Cardiac septum (tissue), 1 donor: ENCODE measurements at places on chromosomes 3 and 15. TPM values are rescaled to one million over a fixed set of nuclear protein-coding genes. Genes with fewer than 3 reads are reported as not detected.

DNA sequence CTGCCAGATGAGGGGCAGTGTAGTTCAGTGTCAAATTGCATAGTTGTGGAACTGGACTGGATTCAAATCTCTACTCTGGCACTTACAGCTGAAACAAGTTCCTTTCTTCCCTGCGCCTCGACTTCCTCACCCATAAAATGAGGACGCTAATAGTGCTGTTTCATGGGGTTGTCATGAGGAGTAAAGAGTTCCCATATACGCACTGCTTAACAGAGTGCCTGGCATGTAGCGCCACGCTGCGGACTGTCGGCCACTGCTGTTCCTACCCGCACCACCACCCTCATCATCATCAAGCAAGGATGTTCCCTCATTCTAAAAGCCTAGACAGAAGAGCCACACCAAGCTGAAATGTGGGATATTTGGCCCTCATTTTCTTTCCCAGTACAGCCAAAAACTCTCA, 91.9 kb downstream of the CHDH start:
- no peak for DNase-seq

AADACL2 gene
- total RNA-seq: not detected

DNA sequence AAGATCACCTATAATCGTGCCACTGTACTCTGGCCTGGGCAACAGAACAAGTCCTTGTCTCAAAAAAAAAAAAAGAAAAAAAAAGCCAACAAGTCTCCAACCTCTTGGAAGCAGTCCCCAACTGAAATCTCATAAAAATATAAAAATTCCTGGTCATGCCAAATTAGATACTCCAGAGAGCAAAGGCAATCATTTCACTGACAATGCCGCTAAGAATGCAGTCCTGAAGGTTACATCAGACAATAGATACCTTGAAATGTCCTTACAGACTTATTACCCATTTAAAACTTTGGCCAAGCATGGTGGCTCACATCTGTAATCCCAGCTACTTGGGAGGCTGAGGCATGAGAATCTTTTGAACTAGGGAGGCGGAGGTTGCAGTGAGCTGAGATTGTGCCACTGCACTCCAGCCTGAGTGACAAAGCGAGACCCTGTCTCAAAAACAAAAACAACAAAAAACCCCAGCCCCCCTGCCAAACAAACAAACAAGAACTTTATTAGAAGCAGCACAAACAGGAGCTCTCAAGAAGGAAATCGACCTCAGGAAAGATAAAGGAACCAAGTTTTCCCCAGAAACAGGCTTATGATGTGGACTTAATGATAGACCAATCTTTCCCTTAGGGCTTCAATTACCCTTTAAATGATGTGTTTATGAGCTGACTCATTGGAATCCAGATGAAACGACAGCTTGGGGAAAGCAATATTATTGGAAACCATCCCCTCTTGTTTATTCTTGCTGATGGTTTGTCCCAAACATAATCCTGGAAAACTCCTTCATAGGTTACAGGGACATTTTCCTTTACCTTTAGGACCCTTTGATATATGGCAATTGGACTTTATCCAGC, 53.1 kb upstream of the XCR1 start:
- no peak for DNase-seq

STIMATE gene
- total RNA-seq: 11.2 TPM

CHST13 gene
- 0.16 TPM for total RNA-seq

SOX2 gene
- total RNA-seq: not detected

PP2D1 gene
- not detected for total RNA-seq

CAMK2N2 gene
- total RNA-seq: 0.30 TPM

REC114 gene
- total RNA-seq: not detected

DNA sequence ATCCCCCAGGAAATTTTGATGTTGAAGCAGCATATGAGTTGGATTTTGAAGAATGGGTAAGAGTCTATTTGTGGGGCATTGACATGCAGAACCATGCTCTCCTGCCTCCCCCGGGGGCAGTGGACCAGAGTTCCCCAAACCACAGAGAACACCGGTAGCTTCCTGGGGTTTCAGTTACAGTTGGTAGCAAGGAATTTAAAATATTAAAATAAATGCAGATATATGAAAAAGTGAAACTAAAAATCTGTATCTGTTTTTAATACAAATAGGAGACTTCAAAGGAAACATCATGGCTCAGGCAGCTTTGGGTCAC, 37.4 kb downstream of the SLC9A9 start:
- DNase-seq: no peak

PTX3 gene
- total RNA-seq: 2.2 TPM

DNA sequence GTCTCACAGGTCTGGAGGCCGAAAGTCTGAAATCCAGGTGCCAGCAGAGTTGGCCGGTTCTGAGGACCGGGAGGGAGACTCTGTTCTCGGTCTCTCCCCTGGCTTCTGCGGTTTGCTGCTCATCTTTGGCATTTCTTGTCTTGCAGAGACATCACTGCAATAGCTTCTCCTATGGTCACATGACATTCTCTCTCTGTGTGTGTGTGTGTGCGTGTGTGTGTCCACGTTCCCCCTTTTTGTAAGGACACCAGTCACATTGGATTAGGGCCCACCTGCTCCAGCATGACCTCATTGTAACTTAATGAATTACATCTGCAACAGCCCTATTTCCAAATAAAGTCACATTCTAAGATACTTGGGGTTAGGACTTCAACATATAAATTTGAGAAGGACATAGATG, 12.4 kb upstream of the ATP10A start:
- DNase-seq: no peak

GRCh38 chr3:4888913-4889846, 90.1 kb upstream of the BHLHE40 start:
- DNase-seq: no peak

FGF7 gene
- 7.2 TPM for total RNA-seq

GRCh38 chr3:150385296-150386242, 22.5 kb upstream of the TSC22D2 start:
- DNase-seq: no peak

CLDN18 gene
- total RNA-seq: not detected

DNA sequence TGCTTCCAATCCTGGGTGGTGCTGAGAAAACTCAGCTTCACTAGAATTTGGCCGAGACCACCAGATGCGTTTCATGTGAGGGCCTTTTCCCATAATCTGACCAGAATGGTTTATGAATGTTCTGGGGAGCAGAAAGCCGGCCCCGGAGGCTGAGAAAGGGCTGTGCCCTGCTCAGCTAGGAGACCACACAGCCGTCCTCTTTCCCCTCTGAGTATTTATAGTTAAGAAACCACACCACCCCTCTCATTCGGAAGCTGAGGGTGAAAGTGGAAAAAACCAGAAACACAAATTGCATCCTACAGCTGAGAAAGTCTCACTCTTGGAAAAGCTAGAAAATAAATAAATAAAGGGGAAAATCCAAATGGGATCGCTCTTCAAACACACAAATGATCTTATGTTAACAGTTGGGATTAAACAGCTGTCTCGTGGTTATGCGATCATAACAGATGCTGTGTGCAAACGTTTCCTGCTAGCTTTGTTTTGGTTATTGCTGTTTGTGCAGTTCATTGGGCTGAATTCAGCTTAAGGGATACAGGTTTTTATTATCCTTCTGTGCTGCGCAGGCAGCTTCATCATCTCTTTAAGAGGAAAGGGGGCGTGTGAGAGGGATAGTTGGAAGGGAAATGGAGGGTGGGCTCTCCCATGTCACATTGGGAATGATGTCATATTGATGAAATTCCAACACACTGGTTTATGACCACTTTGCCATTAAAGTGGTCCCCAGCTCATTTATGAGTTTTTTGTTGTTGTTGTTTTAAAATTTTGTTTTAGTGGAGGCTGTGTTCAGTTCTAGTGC, 1026.2 kb upstream of the NR2F2 start:
- no peak for DNase-seq

CD200 gene
- total RNA-seq: 1.4 TPM

CXCR6 gene
- total RNA-seq: 0.32 TPM

GRCh38 chr15:37880009-37880834, 54.2 kb upstream of the TMCO5A start:
- DNase-seq: no peak

- DNase-seq: no peak
These were observed 3.6 kb upstream of the SH2D7 start for GRCh38 chr15:78088773-78089080.

- no peak for DNase-seq
These were observed 641.7 kb downstream of the NR2F2 start for GRCh38 chr15:96972201-96972600.

ANP32A gene
- total RNA-seq: 180 TPM

GRCh38 chr3:100615684-100616083, 6.3 kb downstream of the ADGRG7 start:
- DNase-seq: no peak

SHF gene
- 4.2 TPM for total RNA-seq

- no peak for DNase-seq
These were observed 23.6 kb upstream of the LINGO1 start for GRCh38 chr15:77656294-77656693.

DNA sequence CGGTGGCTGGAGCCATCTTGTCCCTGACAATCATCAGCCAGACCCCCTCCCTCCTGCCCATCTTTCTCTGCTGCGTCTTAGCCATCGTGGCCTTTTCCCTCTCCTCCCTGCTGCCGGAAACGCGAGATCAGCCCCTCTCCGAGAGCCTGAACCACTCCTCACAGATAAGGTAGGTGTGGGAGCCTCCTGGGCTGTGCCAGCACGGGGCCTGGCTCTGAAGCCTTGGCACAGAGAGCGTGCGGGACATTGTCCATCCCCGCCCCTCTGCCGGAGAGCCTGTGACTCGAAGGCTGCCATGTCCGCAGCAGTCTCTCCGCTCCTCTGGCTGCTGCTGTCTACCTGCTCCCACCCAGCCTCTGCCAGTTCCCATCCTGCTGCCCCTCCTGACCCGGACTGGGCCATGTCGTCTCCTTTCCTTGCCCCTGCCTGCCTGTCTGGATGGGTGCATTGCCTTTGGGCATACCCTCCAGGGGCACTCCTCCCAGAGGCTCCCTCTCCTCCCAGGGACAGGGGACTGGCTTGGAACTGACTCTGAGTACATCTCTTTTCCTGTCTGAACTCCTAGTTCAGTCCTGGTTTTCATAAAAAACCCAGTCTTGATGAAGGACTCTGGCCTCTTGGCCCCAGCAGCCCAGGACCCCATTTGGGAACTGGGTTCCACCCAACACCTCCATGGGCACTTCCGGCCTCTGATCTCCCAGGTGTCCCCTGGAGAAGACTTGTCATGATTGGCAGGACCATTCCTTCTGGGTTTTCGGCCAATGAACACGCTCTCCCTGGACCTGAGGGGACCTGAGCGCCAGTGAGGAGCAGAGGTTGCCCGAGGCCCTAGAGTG, 30.0 kb upstream of the XYLB start:
- DNase-seq: no peak

- DNase-seq: no peak
These were observed 98.4 kb upstream of the PFN2 start for GRCh38 chr3:150069154-150069527.

GRCh38 chr3:186890911-186891310, 39.4 kb upstream of the ST6GAL1 start:
- DNase-seq: no peak

DNA sequence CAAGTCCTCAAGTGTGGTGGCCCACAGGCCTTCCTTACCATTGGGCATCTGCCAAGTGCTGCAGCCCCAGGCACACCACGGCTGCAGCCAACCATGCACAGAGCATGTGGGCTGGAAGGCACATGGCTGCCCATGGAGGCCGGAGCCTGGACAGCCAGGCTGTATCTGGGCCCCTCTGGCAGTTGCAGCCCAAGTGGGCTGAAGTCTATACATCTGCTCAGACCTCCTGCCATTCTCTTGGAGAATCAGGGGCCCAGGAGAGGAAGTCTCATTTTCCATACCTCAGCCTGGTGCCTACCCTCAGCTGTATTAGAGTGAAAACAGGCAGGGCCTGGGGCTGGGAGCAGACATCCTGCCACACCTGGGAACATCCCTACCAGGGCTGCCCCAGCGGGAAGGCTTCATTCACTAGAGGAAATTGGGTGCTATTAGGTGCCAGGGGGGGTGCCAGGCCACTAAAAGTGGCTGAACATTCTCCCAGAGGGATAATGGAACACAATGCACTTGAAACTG, 48.0 kb upstream of the SLCO2A1 start:
- DNase-seq: peak; percentile 10

IMPG2 gene
- total RNA-seq: 0.38 TPM

TRAT1 gene
- 0.30 TPM for total RNA-seq

SLC22A13 gene
- total RNA-seq: 0.22 TPM

- DNase-seq: no peak
These were observed 41.1 kb downstream of the CTXND1 start for GRCh38 chr15:80210611-80211573.

- DNase-seq: no peak
These were observed 5.0 kb downstream of the FES start for GRCh38 chr15:90889313-90889730.

DNA sequence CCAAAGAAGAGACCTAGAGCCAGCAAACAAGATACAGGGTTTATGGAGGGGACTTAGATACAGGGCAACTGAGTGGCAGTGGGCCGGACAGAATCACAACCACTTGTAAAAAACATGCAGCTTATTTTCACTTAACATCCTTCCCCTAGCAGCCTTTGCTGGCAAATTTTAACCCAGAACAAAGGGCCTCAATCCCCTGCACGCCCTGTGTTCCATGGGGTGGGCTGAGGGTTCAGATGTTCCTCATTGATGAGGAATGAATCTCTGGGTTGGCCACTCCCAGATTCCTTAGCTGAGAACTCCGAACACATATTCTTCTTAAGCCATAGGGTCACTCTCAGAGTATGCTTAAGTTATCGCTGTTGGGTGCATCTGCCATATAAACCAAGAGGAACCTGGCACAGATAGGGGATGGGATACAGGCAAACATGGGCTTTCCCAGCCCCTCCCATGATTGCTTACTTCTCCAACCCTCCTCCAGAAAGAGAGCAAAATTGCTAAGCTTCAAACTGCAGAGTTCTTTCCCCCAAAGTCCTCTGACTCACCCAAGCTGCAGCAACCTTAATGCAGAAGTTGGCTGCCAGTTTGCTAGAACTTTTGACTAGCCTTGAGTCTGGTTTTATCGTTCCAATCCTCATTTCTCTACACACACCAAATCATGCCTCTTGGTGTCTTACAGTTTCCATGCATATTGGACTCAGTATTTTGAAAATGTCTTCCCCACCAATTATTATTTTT, 146.9 kb downstream of the CD47 start:
- DNase-seq: no peak

DNA sequence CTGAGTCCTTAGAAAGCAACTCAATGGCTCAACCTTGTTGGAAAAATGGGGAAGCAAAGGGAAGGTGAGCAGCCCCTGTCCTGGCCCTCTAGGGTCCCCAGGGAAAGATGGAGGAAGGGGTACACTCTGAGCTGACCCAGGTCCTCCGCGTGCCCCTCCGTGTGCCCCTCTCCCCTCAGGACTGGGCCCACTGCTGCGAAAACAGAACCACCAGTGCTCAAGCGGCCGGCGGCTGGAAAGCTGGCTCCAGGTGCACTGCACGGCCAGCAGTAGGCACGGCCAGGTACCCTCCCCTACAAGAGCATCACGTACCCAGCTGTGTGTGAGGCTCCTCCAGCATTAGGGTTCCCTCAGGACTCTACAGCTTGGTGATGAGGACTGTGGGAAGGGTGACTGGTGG, 26.3 kb downstream of the RAB43 start:
- DNase-seq: no peak

GRCh38 chr3:188198760-188199327, 44.9 kb downstream of the LPP start:
- no peak for DNase-seq
